ENCODE measurements at places on chromosomes 13 and 19.

- no peak for DNase-seq
These were observed 35.7 kb upstream of the RCBTB2 start for GRCh38 chr13:48568370-48569103.

GRCh38 chr19:10719466-10719961 lies 1.6 kb downstream of the DNM2 start:
- DNase-seq, result no peak

DNA sequence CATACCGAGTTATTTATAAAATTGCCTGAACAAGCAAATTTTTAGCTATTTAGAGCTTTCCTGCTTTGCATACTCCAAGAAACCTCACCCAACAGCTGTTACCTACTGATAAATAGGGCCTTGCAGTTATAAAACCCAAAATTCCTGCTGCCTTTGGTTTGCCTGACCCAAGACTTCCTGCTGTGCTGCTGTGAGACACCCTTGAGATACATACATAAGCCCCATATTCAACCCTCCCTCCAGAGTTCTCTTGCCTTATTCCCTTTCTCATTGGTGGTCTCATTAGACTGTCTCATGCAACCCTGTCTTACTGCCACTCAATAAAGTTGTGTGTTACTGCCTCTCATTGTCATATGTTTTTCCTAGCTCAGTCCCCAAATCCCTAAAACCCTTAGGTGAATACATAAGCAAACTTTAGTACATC lies 677.6 kb downstream of the UQCRFS1 start:
- no peak for DNase-seq

GRCh38 chr19:38194061-38194701 lies 29.8 kb downstream of the DPF1 start:
- no peak for DNase-seq

DNA sequence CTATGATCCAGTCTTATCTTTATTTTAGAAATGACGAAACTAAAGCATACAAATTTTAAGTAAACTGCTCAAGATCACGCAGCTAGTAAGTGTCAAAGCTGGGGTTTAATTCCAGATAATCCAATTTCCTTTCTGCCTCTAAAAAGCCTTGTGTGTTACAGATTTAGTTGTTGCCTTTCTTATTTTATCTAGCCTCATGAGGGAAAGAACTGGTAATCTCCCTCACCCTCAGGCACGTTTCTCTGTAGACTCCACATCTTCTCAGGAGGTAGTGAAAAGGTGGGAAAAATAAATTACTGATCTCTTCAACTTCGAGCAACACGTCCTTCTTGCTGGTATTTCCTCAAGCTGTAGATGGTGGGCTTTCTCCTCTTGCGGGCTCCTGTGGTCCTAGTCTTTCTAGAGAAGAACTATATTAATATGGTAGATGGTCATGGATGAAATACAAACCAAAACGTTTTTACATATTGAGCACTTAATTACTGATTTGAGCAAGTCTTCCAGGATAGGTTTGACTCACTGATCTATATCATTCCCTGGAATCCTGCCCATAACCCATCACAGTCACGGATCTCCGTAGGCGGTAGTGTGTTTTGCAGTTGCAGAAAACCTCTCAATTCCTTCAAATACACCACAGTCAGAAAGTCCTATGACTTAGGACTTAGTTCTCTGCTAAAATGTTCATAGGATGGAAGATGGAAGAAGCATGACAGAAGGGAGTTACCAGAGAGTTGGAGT lies 519.5 kb downstream of the DCT start:
- DNase-seq, result no peak

GRCh38 chr19:14544977-14545715 lies 15.8 kb downstream of the TECR start:
- DNase-seq, result no peak

GRCh38 chr13:79497064-79497463 lies 16.1 kb downstream of the NDFIP2 start:
- DNase-seq, result no peak

- DNase-seq, result no peak
These were observed 55.8 kb upstream of the POMP start for GRCh38 chr13:28603043-28603664.

DNA sequence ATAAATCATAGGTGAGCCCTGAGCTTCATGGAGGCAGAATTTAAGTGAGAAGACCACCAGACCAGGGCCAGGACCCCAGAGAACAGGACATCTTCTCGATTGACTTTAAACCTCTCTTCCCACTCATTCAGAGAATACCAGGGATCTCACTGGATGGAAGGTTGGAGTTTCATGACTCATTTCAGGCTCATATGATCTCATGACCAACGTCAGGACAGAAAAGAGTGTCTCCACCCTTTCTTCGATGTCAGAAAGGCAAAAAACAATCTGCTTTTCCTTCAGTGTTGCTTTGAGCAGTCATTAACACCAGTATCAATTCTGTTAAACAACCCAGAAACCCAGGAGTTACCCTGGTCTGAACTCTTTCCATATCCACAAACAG lies 361.0 kb downstream of the KLF12 start:
- no peak for DNase-seq

Data from effector CD4-positive, alpha-beta T cell (primary cell).